ENCODE measurements at places on chromosomes 2 and 18. TPM values are rescaled to one million over a fixed set of nuclear protein-coding genes. Genes with fewer than 3 reads are reported as not detected.

Gene HADHB
- polyA plus RNA-seq, result 47.7 TPM

Gene MOCOS
- polyA plus RNA-seq, result 4.7 TPM

Gene TCF4
- 57.8 TPM for polyA plus RNA-seq

Gene AGFG1
- 109 TPM for polyA plus RNA-seq

GRCh38 chr2:241199286-241199685 lies 10.8 kb downstream of the ANO7 start:
- DNase-seq, result peak; percentile 47
- no peak overlapping the region for H3K27ac ChIP-seq
- H3K36me3 ChIP-seq, result no peaks in the 10 kb centered on the region

DNA sequence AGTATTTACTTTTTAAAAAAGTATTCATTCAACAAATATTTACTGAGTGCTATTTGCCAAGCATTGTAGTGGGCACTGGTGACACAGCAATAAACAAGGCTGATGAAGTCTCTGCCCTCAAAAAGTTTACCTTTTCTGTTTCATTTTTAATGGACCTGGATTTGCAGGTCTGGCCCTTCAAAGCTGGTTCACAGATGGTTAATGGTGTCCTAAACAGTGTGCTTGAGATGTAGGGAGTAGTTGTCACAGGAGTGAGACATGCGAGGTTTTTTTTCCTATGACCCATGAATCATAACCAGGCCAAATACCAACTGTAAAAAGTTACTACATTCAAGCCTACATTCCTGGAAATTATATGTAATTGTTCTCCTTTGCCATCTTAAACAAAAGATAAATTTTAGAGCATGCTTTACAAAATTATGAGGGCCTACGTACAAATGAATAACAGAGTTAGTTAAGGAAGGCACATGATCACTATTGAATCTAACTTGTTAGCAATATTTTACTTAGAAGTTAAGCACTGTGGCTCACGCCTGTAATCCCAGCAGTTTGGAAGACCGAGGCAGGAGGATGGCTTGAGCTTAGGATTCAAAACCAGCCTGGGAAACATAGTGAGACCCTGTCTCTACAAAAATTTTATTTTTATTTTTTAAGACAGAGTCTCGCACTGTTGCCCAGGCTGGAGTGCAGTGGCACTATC lies 223.9 kb downstream of the MBD5 start:
- H3K4me3 ChIP-seq, result no peak overlapping the region
- no peaks in the 10 kb centered on the region for H3K4me1 ChIP-seq
- no peak overlapping the region for H3K27ac ChIP-seq

DNA sequence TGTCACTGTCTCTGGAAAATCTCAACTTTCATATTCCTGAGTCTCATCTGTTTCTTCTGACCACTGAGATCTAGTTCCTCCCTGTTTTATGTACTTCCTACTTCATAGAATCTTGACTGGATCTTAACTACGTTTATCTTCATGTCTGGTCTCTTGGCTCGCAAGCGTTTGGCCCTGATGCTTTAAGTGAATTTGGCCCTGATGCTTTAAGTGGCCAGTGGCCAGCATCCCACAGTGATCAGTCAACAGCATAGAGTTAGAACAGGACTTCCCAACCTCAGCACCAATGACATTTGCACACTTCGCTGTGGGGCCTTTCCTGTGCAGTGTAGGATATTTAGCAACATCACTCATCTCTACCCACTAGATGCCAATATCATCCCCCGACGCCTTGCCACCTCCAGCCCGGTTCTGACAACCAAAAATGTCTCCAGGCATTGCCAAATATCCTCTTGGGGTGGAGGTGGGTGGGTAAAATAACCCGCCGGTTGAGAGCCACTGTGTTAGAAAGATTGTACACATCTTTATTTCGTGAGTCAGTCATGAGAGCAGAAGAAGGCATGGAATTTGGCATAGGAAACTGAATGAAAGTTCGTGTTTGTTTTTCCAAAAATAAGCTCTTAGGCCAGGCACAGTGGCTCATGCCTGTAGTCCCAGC lies 12.2 kb downstream of the TM4SF20 start:
- no peak overlapping the region for H3K4me3 ChIP-seq
- no peak for DNase-seq
- no peaks in the 10 kb centered on the region for H3K27me3 ChIP-seq
- no peaks in the 10 kb centered on the region for H3K36me3 ChIP-seq
- no peaks in the 10 kb centered on the region for H3K4me1 ChIP-seq
- no peak overlapping the region for H3K27ac ChIP-seq

All from H1 (cell line).